NCI-H1417 treated with DMSO at 0.1 percent for 48 hours (cell line): ENCODE measurements at places on chromosomes 16 and 17.

- DNase-seq: no peak
Observed at GRCh38 chr17:37841232-37841631, 83.0 kb upstream of the TBC1D3K start.

- no peak for DNase-seq
Observed at GRCh38 chr16:53445534-53445933, 11.3 kb downstream of the RBL2 start.

GRCh38 chr17:10360578-10360977 lies 12.2 kb downstream of the MYH13 start:
- no peak for DNase-seq

DNA sequence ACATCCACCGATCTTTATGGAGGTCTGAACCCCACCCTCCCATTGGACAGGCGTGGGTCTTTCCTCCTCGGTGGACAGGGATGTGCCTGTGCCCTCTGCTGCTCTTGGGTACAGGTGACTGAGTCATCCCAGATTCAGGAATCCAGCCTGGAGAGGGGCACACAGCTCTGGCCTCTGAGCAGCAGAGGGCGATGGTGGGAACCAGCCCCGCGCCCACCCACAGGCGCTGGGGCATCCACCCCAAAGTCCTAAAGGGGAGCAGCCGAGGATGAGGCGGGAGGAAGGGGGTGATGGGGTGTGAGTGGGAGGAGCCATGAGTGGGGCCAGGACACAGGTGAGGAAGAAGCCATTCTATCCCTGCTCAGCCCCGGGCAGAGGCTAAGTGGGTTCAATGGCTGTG lies 35.0 kb downstream of the ENGASE start:
- no peak for DNase-seq
